IMR-90 (cell line): ENCODE measurements at places on chromosomes 12 and 14. TPM values are rescaled to one million over a fixed set of nuclear protein-coding genes. Genes with fewer than 3 reads are reported as not detected.

GRCh38 chr12:60184096-60184495 lies 588.3 kb downstream of the SLC16A7 start:
- DNase-seq: no peak

The ERG28 gene
- 15.0 and 15.4 TPM in 2 replicates for polyA plus RNA-seq

- DNase-seq: no peak
These were observed 416.6 kb downstream of the AEBP2 start for GRCh38 chr12:19855851-19856250.

DNA sequence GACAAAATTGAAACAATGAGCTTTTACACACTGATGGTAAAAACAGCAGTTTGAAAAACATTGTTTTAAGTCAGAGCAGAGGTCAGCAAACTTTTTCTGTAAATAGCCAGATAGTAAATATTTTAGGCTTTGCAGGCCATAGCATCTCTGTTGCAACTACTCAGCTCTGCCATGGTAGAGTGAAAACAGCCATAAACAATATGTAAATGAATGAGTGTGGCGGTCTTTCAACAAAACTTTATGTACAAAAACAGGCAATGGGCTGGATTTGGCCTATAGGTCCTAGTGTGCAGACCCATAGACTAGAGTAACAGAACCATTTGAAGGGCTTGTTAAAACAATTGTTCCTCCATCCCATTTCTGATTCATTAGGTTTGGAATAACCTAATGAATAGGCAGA lies 114.8 kb downstream of the TGFB3 start:
- no peak for DNase-seq

The RNASE7 gene
- not detected in 2 replicates for polyA plus RNA-seq

The ATF1 gene
- polyA plus RNA-seq: 24.0 and 32.4 TPM in 2 replicates

The MYF6 gene
- polyA plus RNA-seq: not detected in 2 replicates

DNA sequence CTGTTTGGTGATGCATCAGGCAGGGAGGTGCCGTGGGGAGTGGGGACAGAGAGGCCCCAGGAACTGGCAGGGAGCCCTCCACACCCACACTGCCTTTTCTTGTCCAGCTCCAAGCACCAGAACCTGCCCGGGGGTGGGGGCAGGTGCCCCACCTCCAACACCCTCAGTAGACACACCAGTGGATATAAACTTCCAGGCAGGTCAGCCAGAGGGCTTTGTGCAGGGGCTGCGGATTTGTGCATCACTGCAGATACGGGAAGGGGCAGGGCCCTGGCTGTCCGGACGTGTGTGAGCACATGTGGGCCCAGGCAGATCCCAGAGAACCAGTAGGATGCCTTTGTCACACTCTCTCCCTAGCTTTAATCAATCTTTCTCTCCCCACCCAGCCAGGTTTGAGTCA lies 1.3 kb upstream of the TGM1 start:
- DNase-seq: no peak

The AQP6 gene
- polyA plus RNA-seq: not detected in 2 replicates

The RPS6KL1 gene
- polyA plus RNA-seq: 1.2 and 1.7 TPM in 2 replicates

GRCh38 chr12:52969828-52970569 lies 21.1 kb downstream of the KRT18 start:
- DNase-seq: no peak

DNA sequence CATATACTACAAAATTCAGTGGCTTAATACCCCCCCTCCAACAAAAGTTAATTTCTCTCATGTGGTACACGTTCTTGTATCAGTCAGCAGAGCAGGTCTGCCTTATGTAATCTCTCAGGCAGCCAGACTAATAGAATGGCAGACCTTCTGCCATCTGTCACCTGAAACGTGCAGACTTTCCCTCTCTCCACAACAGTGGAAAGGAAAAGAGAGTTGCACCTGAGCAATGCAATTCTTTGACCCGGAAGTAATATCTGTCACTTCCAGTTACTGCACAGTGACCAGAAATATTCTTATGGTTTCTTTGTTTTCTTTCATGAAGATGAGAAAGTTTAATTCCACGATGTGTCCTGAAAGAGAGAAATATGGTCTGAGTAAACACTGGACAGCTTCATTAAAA lies 14.4 kb downstream of the KERA start:
- no peak for DNase-seq

- DNase-seq: peak; percentile 3
These were observed 19.4 kb upstream of the A2M start for GRCh38 chr12:9134981-9135628.

The PPP1R36 gene
- polyA plus RNA-seq: 0.15 and 0.19 TPM in 2 replicates

DNA sequence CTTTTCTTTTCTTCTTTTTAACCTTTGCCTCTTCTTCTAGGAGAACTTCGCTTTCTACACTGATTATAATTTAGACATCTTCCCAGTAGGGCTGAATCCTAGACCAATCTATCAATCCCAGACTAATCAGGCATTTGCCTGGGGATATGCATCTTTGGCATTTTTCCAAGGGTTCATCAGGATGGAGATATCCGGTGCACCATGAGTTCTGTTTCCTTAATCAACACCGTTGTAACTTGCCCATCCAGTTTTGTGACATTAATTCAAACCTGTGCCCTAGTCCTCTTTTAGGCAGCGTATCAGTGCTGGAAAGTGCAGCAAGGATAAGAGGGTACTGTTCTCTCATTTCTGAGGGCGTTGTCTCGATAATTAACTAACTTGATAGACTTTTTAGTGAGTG lies 617 bp upstream of the MGP start:
- no peak for DNase-seq

DNA sequence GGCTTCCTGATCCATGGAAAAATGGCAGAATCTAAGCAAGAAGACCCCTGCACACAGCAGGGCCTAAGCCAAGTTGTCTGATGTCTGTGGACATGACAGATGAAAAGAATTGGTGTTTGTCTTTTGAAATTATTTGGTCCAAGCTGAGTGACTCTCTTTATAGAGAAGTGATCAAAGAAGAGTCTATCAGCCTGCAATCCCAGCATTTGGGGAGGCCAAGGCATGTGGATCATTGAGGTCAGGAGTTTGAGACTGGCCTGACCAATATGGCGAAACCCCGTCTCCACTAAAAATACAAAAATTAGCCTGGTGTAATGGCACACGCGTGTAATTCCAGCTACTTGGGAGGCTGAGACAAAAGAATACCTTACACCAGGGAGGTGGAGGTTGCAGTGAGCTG lies 64.8 kb upstream of the TUNAR start:
- no peak for DNase-seq

The OASL gene
- 0.05 TPM in 1 of 2 replicates, not detected in the other for polyA plus RNA-seq

- peak; percentile 44 for DNase-seq
These were observed 253.1 kb downstream of the BCAT1 start for GRCh38 chr12:24695657-24696329.

DNA sequence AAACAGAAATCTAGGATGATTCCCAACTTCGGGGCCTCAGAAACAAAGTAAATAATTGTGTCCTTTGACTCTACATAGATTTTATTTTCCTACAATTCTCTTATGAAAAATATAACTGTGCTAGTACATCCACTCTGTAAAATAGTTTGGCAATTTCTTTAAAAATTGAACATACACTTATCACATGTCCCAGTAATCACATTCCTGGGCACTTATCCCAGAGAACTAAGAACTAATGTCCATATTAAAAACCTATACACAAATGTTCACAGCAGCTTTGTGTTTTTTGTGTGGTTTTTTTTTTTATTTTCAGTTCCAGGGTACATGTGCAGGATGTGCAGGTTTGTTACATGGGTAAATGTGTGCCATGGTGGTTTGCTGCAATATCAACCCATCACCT lies 99.0 kb downstream of the KCNH5 start:
- no peak for DNase-seq

The SLC38A4 gene
- polyA plus RNA-seq: 2.3 and 2.7 TPM in 2 replicates

The DHRS4 gene
- 48.6 and 51.8 TPM in 2 replicates for polyA plus RNA-seq

The IKZF4 gene
- 6.6 and 7.1 TPM in 2 replicates for polyA plus RNA-seq

GRCh38 chr14:84152452-84152851 lies 1377.5 kb upstream of the FLRT2 start:
- no peak for DNase-seq

The APOF gene
- not detected in 2 replicates for polyA plus RNA-seq

GRCh38 chr14:50031602-50032313 lies 84.6 kb downstream of the VCPKMT start:
- peak; percentile 45 for DNase-seq

- DNase-seq: peak; percentile 71
These were observed 58.1 kb upstream of the PLEKHG3 start for GRCh38 chr14:64646103-64646502.

The JKAMP gene
- 90.1 and 101 TPM in 2 replicates for polyA plus RNA-seq

The POTEM gene
- polyA plus RNA-seq: not detected in 2 replicates

DNA sequence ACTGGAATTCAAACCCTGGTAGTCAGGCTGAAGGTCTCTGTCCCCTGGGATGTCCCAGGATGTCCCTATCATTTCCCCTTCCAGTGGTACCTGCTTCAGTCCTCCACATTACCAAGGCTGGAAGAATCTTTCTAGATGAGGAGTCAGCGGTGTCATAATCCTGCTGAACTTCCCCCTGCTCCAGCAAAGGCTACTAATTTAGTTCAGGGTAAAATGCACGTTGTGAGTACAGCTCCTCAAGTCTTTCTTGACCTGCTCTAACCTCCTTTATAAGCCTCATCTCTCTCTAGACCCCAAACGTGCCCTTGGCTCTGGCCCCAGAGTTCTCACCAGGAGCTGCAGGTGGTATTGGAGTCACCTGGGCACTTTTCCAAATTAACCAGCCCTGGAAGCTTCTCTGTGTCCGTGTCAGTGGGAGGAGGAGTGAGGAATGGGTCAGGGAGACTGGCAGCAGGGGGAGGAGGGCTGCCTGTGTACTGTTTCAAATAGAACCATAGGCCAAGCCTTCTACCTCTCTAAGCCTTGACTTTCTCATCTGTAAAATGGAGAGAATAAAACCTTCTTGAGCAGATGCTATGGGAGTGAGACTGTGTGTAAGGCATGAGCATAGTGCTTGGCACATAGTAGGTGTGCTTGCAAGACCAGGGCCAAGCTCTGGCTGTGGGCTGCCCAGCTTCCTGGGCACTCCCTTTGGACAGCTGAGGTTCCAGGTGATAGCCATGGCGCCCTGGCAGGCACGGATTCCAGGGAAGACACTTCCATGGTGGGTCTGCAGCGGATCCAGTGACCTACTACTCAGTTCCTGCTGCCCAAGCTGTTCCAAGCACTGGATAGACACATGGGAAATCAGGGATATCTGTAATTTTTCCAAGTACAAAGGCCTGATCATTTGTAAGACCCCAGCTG lies 24.5 kb downstream of the ASB2 start:
- peak; percentile 7 for DNase-seq

DNA sequence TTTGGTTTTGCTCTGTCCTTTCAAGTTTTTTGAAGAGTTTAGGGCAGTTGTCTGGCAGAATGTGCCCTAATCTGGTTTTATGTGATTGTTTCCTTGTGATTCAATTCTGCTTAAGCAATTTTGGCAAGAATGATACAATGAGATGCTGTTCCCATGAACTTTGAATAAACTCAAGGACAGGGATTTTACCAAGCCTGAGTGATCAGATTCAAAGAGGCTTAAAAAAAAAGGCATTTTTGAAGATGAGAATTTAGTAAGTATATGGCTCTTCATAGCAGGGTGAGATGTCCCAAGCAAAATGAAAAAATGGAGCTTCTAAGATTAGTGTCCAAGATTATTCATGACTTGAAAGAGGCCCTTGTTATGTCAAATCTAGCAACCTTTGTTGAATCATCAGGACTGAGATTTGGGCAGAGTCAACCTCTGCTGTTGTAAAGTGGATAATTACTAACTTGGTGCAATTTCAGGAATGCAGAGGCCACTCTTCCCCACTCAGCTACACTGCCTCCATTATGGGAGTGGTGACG lies 180.6 kb upstream of the NUDT4 start:
- peak; percentile 54 for DNase-seq

The TSPAN19 gene
- polyA plus RNA-seq: not detected in 2 replicates

The TSPAN8 gene
- not detected in 2 replicates for polyA plus RNA-seq

GRCh38 chr14:52188381-52188780 lies 79.1 kb upstream of the PTGDR start:
- DNase-seq: no peak

The SLC25A47 gene
- polyA plus RNA-seq: not detected in 2 replicates

- no peak for DNase-seq
These were observed 1059.8 kb downstream of the TMEM121 start for GRCh38 chr14:106586098-106586704.

GRCh38 chr14:96930526-96930925 lies 133.3 kb downstream of the VRK1 start:
- DNase-seq: no peak

The RD3L gene
- not detected in 2 replicates for polyA plus RNA-seq

GRCh38 chr14:92106143-92106926 lies at the start of gene ATXN3:
Gene ATXN3 (minus strand): TSS chr14:92106582. CDS start chr14:92106552, 30 bp downstream.
- DNase-seq: peak; percentile 99

The NRXN3 gene
- 23.3 and 25.1 TPM in 2 replicates for polyA plus RNA-seq

GRCh38 chr14:66330228-66330627 lies 155.9 kb upstream of the CCDC196 start:
- no peak for DNase-seq

DNA sequence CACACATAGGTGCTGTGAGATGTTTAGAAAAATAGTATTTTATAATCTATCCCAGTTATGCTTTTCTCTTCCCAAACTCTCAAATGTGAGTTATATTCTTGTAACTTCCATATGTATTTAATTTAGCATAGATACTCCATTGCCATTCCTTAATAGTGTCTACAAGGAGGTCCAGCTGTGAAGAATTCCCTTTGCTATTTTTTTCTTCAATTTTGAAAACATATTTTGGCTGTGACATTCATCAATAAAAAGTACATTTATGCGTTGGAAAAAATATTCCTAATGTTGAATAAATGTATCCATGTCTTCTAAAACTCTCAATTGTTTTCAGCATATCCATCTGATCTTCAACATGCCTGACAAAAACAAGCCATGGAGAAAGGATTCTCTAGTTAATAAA lies 1402.0 kb upstream of the SEL1L start:
- DNase-seq: no peak

The KLC1 gene
- polyA plus RNA-seq: 155 and 157 TPM in 2 replicates

The LRP1-AS gene
- not detected in 2 replicates for polyA plus RNA-seq

DNA sequence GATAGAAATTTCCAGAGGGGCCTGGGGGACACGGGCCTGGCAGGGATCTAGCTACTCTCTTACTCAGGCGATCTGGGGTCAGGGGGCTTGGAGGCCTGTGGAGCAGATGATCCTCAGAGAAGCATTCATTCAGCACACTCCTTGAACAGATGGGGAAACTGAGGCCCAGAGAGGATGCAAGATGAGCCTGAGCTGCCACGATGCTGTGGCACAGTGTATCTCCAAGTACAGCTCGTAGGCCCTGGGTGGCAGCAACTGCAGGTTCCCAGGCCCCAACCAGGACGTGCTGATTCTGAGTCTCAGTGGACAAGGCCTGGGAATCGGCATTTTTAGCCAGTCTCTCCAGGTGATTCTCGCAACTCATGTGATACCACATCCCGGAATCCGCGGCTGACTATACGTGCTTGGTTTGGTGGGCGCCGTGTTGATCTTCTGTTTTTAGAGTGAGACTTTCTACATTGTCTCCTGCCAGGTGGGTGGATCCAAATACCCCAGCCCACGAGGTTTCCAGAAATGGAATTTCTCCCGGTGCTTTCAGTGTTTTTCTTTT lies 22.5 kb downstream of the ADGRD1 start:
- DNase-seq: no peak
